Activated T-cell treated with anti-CD3 and anti-CD28 coated beads, Interleukin-2, amount 50 U/mL, for 4 hours (primary cell): ENCODE measurements at places on chromosomes 16 and 17. TPM values are rescaled to one million over a fixed set of nuclear protein-coding genes. Genes with fewer than 3 reads are reported as not detected.

DNA sequence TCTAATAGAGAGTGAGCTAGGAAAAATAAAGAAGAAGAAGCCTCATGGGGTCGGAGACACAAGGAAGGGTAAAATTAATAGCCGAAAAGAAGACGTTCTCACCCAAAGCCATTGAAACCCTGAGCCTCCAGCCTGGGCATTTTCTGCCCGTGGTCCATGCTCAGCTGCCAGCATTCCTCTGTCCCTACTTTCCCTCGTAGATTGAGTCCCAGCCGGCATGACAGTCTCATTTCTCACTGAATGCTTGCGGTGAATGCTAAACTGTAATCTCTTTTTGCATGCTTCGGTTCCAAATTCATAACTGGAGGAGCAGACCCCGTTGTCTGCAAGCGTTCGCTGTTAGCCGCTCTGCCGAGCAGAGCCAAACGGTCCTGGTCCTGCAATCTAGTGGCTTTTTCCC lies 54.0 kb upstream of the COX10 start:
- no peak for DNase-seq

The HLF gene
- total RNA-seq: 1.0 TPM

DNA sequence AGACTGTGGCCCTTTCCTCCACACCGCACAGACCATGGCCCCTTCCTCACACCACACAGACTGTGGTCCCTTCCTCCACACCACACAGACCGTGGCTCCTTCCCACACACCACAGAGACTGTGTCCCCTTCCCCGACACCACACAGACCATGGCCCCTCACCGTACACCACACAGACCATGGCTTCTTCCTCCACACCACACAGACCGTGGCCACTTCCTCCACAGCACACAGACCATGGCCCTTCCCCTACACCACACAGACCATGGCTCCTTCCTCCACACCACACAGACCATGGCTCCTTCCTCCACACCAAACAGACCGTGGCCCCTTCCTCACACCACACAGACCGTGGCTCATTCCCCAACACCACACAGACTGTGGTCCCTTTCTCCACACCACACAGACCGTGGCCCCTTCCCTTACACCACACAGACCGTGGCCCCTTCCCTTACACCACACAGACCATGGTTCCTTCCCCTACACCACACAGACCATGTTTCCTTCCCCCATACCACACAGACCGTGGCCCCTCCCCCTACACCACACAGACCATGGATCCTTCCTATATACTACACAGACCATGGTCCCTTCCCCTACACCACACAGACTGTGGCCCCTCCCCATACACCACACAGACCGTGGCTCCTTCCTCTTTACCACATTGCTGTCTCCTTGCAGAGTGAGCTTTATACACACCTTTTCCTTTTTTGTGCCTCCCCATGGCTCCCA lies 297.5 kb upstream of the FOXF1 start:
- no peak for DNase-seq

GRCh38 chr16:67431775-67432505 lies 1.0 kb downstream of the HSD11B2 start:
- DNase-seq: no peak

DNA sequence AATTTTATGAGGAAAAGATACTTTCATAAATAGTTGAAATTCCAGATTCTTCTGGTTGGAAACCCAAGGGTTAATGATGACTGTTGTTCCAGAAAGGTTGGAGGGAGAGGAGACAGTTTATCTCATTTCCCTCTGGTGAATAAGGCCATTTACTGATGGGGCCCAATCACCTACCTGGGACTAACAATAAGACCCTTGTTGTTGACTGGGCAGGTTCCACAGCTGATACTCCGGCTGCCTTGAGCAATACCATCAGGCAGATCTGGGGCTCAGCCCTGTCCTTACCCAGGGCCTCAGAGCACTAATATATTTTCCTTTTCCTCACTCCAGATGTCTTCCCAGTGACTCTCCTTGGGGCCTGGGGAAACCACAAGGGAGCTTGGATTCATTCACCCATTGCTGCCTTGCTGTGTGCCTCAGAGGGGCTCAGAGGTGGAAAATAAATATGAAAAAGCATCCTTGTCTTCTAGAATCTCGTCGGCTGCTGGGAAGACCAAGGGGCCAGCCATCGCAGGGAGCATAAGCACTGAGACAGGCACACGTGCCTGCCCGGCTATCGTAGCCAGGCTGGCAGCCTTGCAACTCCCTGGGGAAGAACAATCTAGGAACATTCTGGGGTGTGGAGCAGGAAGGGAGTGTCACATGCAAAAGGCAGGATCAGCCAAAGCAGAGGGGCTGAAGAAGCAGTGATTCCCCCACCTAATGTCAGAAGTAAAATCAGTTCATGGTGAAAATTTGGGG lies 54.4 kb downstream of the MPRIP start:
- no peak for DNase-seq
